A549 treated with ZK216348 at 1 μM for 4 hours (cell line): ENCODE measurements at places on chromosomes 3 and 15. TPM values are rescaled to one million over a fixed set of nuclear protein-coding genes. Genes with fewer than 3 reads are reported as not detected.

The RAD54L2 gene
- total RNA-seq, result 3.6 to 4.3 TPM (median 3.7 TPM) in 5 replicates

The ROBO2 gene
- total RNA-seq, result not detected in 5 replicates

The CNTN3 gene
- not detected in 5 replicates for total RNA-seq

The GCSAM gene
- not detected in 5 replicates for total RNA-seq

The ITIH4 gene
- total RNA-seq, result 0.32 to 1.6 TPM (median 0.51 TPM) in 5 replicates
